A549 (cell line): ENCODE measurements at places on chromosomes 7 and 10.
A peak's percentile ranks its signal among the peaks of the same experiment; 100 is the strongest.

- no peak for DNase-seq
Measured at GRCh38 chr10:17188644-17189172, 12.8 kb downstream of the TRDMT1 start.

DNA sequence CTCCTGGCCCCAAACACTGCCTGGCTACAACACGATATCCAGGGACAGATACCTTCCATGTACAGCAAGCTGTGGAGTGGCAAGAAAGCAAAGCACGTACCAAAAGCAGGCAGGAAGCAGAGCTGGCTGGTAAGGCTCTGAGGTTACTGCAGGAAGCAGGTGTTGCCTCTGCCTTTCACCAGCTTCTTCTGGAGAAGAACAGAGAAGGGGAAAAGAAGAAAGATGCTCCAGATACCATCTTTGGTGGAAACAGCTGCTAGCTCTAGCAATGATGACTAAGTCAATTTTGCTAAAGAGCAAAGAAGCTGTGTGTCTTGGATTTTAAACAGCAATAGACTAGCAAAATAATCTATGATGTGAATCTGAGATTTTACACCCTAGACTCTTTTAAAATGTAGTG, 34.9 kb upstream of the PRSS1 start:
- no peak for DNase-seq

- no peak for DNase-seq
Measured at GRCh38 chr10:31274310-31274709, 44.7 kb upstream of the ZEB1 start.

DNA sequence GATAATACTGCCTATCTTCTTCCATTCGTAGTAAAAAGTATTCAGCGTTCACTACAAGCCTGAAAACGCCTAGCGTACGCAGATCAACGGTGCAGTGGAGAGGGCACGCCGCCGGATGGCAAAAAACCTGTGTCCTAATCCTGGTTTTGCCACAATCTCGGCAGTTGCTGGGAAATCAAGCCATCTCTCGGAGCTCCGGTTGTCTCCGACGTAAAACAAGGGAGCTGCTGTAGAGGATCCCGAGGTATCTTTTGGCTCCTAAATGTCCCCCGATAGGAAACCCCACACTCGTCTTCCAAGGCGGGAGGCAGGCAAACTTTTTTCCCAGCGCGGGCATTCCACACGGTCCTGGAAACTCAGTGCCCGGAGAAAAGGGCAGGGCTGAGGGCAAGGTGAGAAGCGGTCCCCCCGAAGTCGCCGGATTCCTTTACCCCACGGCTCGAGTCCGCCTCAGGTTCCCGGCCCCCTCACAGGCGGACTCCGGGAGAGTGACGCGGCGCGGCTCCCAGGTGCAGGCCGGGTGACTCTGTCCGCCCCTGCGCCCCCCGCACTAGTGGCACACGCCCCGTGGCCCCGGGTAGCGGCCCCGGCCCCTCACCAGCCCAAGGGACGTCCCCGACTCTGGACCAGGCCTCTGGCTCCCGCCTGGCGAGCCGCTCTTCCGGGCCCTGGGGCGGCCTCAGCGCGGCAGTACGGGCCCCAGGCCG, 649 bp downstream of the IDE start:
- peak; percentile 54 for DNase-seq

DNA sequence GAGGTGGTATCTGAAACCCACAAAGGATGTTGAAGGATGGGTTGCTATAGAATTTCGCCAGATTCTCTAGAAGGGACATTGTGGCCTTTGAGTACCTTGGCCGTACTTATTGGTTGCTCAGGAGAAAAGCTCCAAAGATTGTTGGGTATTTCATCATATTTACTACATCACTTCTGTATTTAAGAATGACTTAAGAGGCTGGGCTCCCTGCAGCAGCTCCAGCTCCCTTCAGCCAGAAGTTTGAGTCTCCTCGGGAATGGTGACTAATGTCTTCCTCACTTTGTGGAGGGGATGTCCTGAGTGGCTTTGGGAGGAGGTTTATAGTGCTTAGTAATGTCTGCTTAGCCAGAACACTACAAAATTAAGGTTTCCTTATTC, 18.1 kb downstream of the MINDY4 start:
- no peak for DNase-seq

DNA sequence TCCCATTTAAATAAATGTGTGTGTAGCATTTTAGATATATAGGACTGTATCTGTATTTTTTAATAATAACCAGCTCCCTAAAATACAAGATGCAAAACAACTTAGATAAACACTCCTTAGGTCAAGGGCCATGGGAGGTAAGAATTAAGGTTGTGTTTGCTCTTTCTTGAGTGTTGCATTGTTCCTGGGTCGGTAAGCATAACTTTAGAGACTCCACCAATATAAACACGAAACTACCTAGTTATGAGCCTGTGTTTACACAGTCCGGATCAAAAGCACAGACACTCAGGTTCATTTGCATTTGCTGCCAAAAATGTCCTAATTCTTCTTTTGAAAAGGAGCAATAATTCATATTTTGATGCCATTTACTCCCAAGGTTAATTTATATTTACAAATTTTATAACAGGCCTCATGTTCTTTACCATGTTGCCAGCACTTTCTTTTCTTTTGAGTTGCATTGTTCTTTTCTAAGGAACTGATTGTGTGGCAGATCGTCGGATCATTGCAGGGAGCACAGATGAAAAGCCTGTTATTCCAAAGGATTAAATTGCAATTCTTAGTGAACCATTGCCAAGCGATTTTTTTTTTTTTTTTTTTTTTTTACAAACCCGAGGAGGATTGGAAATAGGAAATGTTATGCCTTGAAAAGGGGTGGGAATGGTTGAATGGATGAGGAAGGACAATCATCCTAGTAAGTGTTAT, 45.8 kb upstream of the GLCCI1 start:
- DNase-seq: no peak

GRCh38 chr10:396535-397220, 261.4 kb downstream of the ZMYND11 start:
- no peak for DNase-seq

- DNase-seq: no peak
Measured at GRCh38 chr10:132679217-132679595, 106.7 kb downstream of the NKX6-2 start.

DNA sequence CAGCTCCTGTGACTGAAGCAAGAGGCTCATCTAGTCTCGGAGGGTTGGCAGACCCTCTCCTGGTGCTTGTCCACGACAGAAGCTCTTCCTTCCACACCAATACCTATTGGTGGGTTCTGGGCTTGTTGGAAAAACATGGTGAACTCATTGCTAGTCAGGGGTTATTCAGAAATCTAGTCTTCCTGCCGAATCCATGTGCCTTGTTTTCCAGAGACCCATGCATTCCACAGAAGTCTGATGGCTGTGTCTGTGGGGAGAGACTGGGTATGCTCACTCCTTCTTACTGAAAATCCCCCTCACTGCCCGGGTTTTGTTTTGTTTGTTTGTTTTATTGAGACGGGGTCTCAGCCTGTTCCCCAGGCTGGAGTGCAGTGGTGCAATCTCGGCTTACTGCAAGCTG, 138.3 kb downstream of the DNAJB6 start:
- no peak for DNase-seq

DNA sequence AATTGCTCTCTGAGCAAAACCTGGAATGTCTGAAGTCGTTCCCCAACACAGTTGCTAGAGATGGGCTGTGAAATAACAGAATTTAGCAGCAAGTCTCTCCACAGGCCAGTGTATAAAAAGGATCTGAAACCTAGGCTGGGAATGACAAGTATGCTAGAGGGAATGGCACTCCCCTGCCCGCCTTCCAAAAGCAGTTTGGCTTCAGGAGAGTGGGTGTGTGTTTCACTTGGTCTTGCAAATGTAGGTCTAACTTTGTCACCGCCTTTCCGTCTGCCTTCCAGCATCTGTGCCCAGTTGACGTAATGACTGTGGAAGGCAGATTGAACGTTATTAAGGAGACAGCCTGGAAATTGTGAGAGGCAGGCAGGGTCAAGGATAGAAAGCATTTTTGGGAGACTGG, 18.0 kb upstream of the MTURN start:
- no peak for DNase-seq

- no peak for DNase-seq
Measured at GRCh38 chr7:30329716-30330115, 45.3 kb downstream of the ZNRF2 start.

GRCh38 chr7:12684733-12685132, 2.7 kb upstream of the ARL4A start:
- DNase-seq: no peak

- DNase-seq: no peak
Measured at GRCh38 chr7:52586704-52587103, 448.7 kb upstream of the POM121L12 start.

GRCh38 chr7:127678947-127679346, 27.0 kb downstream of the SND1 start:
- no peak for DNase-seq

DNA sequence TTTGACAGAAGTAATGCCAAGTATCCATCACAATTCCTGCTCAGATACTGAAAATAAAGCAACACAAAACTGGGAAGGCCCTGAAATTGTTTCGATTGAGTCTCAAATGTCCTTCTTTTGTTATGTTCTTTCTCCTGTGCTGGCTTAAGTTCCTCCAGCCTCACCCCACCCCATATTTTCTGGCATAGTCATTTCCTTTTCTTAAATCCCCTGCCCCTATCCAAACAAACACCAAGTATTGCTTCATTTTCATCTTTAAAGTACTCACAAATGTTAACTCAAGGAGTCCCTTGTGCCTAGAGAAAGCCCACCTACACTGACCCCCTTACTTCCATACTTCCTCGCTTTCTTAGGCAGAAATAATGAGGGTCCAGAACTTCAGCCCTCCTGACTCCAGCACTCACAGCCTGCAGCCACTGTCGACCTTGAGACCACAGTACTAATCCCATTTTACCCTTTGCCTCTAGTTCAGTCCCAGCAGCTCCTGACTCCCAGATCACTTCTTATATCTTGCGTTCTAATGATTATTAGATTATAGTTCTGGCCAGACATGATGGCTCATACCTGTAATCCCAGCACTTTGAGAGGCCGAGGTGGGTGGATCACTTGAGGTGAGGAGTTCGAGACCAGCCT, 73.2 kb upstream of the ST8SIA6 start:
- DNase-seq: peak; percentile 22
